HAP-1 (cell line): ENCODE measurements at places on chromosomes 16 and 17.
A peak's percentile ranks its signal among the peaks of the same experiment; 100 is the strongest.

GRCh38 chr17:45936610-45937009 lies 42.3 kb downstream of the MAPT start:
- DNase-seq: no peak

- DNase-seq: no peak
Measured at GRCh38 chr17:44004077-44004760, at the start of gene NAGS. Gene NAGS, plus strand, starts transcription at chr17:44004622. Its CDS starts 42 bp downstream, at chr17:44004664.

DNA sequence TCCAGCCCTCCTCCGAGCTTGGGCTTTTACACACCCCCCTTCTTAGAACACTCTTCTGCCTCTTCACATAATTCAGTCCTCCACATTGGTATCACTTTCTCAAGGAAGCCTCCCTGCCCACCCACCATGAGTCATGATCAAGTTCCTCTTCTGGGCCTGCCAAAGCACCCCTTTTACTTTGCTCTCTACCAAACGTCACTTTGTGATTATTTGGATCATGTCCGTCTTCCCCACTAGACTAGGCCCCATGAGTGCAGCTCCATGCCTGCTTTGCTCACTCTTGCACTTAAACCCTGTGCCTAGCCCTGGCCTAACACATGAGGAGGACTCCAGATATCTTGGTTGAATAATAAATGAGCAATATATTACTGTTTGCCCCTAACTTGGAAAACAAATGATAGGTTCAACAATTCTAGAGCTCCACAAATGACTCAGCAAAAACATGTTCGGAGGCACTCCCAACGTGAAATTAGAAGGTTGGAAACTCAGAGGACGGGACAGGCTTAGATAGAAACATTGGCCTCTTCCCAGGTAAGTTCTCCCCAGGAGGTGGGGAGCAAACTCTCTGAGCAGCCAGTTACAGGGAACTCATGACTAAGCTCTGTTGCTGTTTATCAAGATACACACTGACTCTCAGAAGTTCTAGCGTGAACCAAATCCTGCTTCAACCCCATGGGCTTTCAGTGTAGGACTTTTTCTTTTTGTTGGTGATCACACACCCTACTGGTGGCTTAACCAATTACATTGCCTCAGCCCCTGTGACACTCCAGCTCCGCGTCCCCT lies 28.3 kb downstream of the G6PC1 start:
- DNase-seq: peak; percentile 39

DNA sequence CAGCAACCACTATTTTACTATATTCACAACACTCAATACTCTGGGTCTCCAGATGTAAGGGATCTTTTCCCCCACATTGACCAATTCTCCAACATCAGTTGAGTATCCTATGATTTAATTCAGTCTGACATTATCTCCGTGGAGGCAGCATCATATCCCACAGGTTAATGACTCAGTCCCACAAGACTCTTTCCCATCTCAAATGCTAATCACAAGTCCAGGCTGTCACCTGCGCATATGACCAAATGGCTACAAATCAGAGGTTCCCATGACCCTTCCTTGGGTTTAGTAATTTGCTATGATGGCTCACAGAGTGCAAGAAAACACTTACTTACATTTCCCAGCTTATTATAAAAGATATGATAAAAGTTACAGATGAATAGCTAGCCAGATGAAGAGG lies 18.7 kb downstream of the ACSM3 start:
- no peak for DNase-seq

- no peak for DNase-seq
Measured at GRCh38 chr17:21548236-21548635, 144.1 kb upstream of the KCNJ18 start.

DNA sequence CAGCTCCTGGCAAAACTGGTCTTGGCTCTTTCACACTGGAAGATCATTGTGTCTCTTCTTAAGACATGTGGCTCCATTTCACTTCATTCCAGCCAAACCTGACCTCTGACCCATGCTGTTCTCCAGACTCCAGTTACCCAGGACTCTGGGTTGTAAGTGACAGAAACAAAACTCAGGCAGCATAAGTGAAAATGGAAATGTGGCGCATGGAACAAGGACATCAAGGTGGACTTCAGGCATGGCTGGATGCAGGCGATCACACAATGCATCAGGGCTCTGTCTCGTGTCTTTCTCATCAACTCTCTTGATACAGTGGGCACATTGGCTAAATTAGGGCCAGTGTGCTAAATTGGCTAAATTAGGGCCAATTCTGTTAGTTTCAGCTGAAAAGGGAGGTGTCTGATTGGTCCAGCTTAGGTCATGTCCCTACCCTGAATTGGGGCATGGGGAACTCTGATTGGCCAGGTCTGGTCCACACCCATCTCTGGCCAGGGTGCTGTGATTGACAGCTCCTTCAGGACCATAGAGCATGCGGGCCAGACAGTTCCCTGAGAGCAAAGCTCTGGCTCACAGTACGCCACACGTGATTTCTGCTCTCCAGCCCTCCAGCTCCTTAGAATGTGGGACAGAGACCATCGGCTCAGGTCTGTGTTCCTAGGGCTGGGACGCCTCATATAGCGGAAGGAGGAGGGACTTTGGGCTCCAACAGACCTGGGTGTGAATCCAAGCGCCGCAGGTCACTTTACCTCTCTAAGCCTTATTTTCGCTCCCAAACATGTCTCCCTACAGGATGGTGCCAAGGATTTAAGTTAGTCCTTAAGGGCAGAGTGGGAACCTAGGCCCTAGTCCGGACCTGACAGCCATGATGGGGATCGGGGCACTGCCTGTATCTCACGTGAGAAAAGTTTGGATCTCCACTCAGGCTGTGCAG lies 17.5 kb downstream of the SOCS1 start:
- DNase-seq: no peak

- DNase-seq: no peak
Measured at GRCh38 chr16:88015806-88016140, 64.5 kb downstream of the BANP start.

DNA sequence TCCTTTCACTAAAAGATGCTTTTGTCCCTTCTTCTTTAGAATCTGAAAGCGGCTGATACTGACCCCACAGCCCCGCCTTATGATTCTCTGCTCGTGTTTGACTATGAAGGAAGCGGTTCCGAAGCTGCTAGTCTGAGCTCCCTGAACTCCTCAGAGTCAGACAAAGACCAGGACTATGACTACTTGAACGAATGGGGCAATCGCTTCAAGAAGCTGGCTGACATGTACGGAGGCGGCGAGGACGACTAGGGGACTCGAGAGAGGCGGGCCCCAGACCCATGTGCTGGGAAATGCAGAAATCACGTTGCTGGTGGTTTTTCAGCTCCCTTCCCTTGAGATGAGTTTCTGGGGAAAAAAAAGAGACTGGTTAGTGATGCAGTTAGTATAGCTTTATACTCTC lies 10.1 kb upstream of the TANGO6 start:
- no peak for DNase-seq

GRCh38 chr17:73302189-73302588 lies 9.6 kb downstream of the CDC42EP4 start:
- DNase-seq: no peak

DNA sequence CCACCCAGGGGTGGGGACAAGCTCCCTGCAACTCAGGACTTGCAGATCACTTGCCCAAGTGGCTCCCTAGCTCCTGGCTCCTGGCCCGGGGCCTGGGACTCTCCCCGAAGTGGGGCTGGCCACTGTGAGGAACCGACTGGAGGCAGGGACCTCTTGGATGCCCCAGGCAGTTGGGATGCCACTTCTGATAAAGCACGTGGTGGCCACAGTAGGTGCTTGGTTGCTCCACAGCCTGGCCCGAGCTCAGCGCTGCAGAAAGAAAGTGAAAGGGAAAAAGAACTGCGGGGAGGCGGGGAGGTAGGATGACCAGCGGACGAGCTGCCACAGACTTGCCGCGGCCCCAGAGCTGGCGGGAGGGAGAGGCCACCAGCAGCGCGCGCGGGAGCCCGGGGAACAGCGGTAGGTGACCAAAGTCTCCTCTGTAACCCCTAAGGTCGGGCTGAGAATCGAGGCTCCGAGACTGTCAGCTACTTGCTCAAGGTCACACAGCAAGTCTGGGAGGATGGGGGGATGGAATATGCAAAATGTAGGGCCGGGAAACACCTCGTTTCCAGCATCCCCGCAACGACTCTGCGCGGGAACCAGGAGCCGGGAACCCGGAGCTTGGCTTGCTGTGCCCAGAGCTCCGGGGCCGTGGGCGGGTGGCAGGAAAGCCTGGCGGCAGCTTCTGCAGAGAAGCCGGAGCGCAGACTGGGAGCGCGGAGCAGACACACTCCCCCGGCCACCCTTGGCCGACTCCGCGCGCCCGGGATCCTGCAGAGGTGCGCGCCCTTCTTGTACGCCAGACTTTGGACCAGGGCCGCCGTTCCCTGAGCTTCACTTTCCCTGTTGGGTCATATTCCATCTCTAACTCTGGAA lies 1.9 kb downstream of the CIITA start:
- DNase-seq: no peak

DNA sequence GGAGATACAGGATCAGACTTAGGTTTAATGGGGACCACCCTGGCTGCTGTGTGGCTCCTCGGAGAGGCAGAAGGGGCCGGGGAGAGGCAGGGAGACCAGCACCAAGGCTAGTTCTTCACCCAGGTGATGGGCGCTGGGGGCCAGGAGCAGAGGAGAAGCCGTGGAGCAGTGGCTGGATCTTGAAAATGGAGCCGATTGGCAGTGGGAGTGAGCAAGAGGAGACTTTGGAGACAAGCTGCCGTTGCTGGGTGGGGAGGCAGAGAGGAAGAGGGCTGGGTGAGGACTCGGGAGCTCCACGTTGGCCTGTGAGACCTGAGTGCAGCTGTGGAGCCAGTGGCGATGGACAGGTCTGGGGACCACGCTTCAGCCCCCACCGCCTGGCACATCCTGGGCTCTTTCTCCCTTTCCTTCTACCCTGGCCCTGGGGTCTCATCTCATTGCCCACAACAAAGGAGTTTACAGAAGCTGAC lies 9.0 kb downstream of the RAB11FIP4 start:
- no peak for DNase-seq

- no peak for DNase-seq
Measured at GRCh38 chr16:69363281-69363717, 11.7 kb upstream of the TMED6 start.

- peak; percentile 47 for DNase-seq
Measured at GRCh38 chr17:8447799-8448198, 12.1 kb downstream of the NDEL1 start.

GRCh38 chr16:8721336-8722024 lies 47.1 kb downstream of the ABAT start:
- peak; percentile 12 for DNase-seq

DNA sequence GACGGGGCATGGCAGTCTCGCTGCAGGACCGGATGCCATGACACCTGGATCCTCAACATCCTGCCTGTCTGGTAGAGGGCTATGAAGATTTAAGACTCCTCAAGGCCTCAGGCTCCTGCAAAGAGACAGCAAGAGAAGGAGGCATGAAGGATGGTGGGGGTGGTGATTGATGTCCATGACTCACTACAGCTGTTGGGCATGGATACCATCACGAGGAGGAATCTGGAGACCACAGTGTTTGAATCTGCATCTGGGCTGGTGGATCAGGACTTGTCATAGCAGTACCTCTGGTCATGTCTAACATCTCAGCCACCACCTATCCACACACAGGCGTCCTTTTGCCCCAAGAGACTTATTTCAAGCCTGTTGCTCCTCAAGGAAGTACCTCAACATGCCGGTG lies 50.2 kb upstream of the WSCD1 start:
- no peak for DNase-seq

- DNase-seq: no peak
Measured at GRCh38 chr16:20744922-20745440, 3.4 kb upstream of the THUMPD1 start.

DNA sequence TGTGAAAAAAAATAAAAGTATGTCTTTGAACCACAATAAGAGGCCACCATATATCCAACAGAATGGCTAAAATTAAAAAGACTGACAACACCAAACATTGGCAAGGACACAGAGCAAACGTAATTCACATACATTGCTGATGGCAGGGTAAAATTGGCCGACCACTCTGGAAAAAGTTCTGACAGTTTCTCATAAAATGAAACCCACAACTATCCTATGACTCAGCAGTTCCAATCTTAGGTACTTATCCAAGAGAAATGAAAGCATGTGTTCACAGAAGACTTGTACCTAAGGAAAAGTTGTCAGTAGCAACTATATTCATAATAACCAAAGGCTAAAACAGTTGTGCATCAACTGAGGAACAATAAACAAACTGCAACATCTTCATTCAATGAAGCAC lies 357.3 kb upstream of the XYLT1 start:
- DNase-seq: no peak

DNA sequence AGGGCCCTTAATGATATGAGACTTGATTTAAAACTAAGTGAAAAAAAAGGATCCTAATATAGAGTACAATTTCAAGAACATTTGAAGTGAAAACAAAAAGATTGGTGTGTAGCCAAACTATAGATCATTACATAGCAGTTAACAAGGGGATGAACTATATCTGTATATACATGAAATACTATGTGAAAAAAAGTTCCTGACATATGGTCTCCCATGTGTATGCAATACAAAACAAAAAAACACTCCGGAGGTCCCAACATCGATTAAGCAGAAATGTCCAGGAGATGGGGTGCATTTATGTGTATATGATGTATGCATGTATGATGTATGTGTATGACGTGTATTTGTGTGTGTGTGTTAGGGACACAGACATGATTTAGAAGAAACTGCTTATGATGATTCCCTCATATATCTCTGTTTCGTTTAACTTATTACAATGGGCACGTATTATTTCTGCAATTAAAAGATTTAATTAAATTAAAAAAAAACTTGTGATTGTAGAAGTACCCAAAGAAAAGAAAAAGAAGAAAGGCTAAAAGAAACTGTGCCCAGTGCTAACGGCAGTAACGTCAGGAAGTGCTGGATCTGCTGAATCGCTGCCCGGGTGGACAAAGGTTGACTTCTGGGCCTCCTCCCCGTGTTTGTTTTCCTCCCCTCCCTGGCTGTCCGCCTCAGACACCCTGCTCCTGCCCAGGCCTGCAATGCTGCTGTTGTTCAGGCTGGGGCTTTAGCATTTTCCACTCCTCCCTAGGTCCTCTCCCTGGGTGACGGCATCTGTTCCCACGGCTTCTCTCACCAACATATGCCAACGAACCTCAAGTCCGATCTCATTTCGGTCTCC lies 36.9 kb downstream of the TBX4 start:
- DNase-seq: no peak

DNA sequence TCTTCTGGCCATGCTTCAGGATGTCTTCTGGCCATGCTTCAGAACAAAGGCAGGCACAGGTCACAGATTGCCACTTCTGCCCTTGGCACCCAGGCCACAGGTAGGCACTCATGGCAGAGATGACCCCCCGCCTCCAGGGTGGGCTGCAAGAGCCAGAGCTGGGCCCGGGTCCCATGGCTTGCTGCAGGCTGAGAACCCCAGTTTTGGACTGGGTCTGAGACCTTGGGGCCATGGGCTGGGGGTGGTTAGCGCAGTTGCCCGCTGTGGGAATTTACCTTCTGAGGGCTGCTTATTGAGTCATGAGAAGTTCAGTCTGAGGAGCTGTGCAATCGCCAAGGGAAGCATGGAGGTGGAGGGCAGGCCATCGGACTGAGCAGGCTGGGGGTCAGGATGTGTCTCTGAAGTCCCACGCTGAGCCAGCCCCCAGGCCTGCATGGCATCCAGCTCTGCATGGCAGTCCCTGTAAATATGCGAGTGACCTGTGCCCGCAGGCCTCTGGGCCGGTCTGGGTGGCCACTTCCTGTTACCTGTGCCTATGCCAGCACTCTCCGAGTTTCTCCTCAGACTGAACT lies 1.7 kb downstream of the ANKRD13B start:
- DNase-seq: no peak

- peak; percentile 25 for DNase-seq
Measured at GRCh38 chr17:59914274-59914854, 21.4 kb downstream of the RPS6KB1 start.

GRCh38 chr17:12250973-12251372 lies 230.3 kb downstream of the MAP2K4 start:
- DNase-seq: no peak

GRCh38 chr17:47857551-47858455 lies 6.8 kb upstream of the SP6 start:
- DNase-seq: no peak

- DNase-seq: no peak
Measured at GRCh38 chr16:25135254-25135878, 23.8 kb downstream of the LCMT1 start.
